Stimulated activated CD4-positive, alpha-beta T cell treated with anti-CD3 and anti-CD28 coated beads, Interleukin-1b, Interleukin-23, amount 100 ng/mL, for 1 hour (primary cell): ENCODE measurements at places on chromosomes 11 and 22.

DNA sequence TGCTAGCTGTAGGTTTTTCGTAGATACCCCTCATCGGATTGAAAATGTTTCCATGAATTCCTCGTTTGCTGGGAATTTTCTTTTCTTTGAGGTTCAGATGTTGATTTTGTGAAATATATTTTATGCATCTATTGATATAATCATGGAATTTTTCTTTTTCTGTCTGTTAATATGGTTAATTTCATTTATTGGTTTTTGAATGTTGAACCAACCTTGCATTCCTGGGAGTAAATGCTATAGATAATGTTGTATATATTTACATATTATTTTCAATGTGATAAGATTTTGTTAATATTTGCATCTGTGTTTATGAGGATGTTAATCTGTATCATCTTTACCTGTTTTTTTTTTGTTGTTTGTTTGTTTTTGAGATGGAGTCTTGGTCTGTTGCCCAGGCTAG lies 10.6 kb upstream of the NDUFA6 start:
- no peak for DNase-seq

- no peak for DNase-seq
Measured at GRCh38 chr11:34890812-34891211, 25.4 kb downstream of the APIP start.

- no peak for DNase-seq
Measured at GRCh38 chr22:49538006-49538405, 289.7 kb downstream of the BRD1 start.

GRCh38 chr11:68040957-68041591 lies 2.2 kb downstream of the TCIRG1 start:
- no peak for DNase-seq

DNA sequence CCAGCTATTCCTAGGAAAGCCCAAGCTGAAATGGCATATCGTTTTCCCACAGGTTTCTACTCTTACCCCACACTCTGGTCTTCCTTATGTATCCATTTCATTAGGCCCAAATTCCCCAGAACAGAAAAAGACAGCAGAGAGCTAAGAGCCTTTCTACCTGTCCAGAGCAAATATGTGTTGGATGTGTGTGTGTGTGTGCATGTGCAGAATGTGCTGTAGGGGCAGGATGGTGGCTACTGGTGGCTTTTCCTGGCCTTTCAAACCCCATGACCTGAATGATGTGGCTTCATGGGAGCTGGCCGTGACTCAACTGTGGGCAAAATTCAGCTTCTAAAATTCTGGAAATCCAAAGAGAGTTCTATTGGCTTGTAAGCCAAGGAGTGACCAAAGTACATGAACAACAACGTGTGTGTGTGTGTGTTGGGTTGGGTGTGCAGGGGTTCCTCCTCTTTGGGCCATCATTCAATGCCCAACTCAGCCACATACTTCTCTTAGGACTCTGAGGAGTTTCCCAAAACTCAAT lies 421.4 kb upstream of the CADM1 start:
- DNase-seq, result no peak

GRCh38 chr11:65118097-65118837 lies 766 bp upstream of the ZNHIT2 start:
- no peak for DNase-seq

DNA sequence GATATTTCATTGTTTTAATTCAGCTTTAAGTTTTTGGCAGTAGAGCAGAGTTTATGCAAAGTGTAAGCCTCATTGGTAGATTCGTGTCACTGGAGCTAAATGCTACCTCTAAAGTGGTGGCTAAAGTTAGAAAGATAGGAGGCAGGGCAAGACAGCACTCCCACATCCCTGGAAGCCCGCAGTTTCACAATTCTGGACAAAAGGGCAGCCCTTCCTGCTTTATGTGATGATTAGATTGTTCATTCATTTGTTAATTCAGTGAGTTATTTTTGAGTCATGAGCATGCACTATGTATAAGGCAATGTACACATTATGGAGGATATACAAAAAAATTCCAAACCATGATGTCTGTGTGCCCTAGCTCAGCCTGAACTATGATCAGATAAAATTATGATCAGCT lies 52.1 kb upstream of the EIF3M start:
- DNase-seq, result no peak

GRCh38 chr22:19828035-19828401 lies 26.7 kb downstream of the GNB1L start:
- no peak for DNase-seq

- peak; percentile 21 for DNase-seq
Measured at GRCh38 chr11:34650528-34650927, 29.6 kb downstream of the EHF start.

GRCh38 chr11:75595429-75595828 lies 33.4 kb downstream of the SERPINH1 start:
- no peak for DNase-seq

DNA sequence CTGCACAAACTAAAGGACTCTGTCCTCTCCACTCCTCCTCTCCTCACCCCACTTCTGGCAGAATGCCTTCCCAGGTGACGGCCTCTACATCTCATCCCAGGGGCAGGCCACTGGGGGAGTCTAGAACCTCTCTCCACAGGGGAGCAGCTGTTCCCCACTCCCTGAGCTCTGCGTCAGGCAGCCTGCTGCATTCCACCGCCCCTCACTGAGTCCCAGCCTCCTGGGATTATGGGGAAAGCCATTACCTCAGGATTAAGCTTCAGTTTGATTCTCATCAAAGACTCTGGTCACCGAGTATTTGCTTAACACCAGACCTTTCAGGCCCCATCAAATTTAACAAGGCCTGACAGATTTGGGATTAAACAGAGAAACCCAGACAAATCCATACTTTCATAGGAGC lies 405.9 kb downstream of the NXPE2 start:
- DNase-seq, result no peak

DNA sequence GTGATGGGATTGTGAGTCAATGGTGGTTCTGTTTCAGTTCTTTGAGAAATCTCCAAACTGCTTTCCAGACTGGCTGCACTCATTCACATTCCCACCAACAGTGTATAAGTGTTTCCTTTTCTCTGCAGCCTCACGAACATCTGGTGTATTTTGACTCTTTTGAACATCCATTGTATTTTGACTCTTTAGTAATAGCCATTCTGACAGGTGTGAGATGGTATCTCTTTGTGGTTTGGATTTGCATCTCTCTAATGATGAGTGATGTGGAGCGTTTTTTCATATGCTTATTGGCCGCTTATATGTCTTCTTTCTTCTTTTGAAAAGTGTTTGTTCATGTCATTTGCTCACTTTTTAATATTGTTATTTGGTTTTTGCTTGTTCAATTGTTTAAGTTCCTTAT lies 19.4 kb downstream of the NELL1 start:
- DNase-seq, result no peak

GRCh38 chr11:86043765-86044503 lies 24.9 kb downstream of the PICALM start:
- no peak for DNase-seq

GRCh38 chr11:127965939-127966668 lies 621.3 kb downstream of the ETS1 start:
- no peak for DNase-seq
